ENCODE measurements at places on chromosomes 2 and 18.

DNA sequence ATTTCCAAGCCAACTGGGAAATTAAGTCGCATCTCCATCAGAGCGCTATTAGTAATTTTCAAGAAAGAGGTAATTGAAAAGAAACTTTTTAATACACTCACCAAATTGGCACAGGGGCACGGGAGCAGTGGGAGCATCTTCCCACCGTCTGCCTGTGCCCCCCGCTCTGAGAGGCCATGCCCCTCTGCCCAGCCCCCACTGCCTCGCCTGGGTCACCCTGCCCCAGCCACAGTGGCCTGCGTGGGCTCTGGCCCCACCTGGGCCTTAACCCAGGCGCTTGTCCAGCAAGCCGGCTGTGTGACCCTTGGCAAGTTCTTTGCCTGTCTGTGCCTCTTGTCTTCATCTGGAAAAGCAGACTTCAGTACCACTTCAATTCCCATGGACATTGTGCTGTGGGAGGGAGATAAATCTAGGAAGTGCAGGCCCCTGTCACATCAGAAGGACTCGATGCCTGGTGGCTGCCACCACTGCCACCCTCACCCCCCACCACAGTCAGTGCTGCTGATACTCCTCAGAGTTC lies 31.9 kb downstream of the GLI2 start:
- DNase-seq, result no peak

- DNase-seq, result no peak
These were observed 2.9 kb upstream of the TMSB10 start for GRCh38 chr2:84902526-84902925.

- no peak for DNase-seq
These were observed 43.8 kb downstream of the SLC4A3 start for GRCh38 chr2:219671279-219671678.

DNA sequence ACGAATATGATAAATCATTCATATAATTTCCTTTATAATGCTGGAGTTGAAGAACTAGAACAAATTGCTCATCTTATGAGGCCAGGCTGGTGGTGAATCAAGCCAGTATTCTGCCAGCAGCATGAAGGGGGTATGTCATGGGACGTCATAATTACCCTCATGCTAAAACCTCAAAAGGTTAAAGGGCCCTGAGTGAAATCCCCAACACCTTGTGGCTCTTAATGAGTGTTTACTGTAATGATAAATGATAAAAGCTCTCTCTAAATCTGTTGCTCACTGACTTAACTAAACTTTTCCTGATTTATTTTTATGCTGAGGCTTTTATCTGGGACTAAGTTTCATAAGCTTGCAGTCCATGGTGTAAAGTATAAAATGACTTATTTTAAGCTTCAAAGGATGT lies 18.3 kb upstream of the NEDD4L start:
- no peak for DNase-seq

GRCh38 chr18:3874581-3874980 lies 424.6 kb downstream of the TGIF1 start:
- no peak for DNase-seq

DNA sequence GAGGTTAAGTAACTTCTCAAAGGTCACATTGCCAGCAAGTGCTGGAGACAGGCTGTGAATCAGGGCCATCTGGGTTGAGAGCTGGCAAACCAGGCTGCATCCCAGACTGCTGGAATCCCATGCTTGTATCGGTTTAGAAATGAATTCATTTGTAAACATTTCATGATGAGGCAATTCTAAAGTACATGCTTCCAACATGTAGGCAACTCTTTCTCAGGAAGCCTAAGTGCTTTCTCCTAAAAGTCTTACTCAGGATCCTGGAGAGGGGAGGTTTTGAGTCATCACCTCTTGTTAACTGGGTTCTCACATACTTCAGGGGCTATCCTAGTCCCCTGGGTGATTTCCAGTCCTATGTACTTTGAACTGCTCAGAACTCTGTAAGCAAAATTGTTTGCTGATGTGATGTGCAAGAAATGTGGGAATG lies 416.5 kb downstream of the MEIS1 start:
- DNase-seq, result no peak

DNA sequence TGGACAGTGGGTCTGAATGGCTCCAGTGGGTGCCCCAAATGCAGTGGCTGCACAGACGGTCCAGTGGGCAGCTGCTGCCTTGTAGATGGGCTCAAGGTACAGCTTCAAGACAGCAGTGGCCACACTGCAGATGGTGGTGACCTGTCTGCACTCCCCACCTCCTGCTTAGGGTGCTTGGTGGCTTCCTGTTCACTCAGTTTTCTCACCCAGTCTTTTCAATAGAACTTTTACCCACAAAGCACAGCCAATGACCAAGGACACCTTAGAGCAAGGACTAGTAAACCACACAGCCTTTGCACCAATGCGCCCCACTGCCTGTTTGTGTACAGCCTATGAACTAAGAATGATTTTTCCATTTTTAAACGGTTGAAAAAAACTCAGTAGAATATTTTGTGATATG lies 34.9 kb downstream of the MEX3C start:
- no peak for DNase-seq

GRCh38 chr18:53526101-53526870 lies 698.2 kb downstream of the MBD2 start:
- DNase-seq, result no peak

DNA sequence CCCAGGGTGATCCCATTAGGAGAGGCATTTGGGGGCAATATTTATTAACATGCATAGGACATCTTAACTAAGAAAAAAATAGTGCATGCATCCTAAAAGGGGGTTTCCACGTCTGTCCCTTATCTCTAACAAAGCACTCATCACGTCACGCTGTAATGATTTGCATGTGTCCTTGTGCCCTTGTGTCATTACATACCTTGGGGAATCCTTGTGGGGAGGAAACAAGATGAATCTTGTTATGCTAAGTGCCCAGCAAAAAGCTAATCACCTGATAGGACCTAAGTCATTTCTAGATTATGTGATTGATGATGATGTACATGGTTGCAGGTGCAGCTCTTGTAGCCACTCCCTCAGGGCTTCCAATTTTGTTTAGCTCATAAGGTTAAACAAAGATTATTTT lies 250.9 kb downstream of the FBXO15 start:
- no peak for DNase-seq

- no peak for DNase-seq
These were observed 2102.3 kb upstream of the CELF4 start for GRCh38 chr18:39667905-39668304.

DNA sequence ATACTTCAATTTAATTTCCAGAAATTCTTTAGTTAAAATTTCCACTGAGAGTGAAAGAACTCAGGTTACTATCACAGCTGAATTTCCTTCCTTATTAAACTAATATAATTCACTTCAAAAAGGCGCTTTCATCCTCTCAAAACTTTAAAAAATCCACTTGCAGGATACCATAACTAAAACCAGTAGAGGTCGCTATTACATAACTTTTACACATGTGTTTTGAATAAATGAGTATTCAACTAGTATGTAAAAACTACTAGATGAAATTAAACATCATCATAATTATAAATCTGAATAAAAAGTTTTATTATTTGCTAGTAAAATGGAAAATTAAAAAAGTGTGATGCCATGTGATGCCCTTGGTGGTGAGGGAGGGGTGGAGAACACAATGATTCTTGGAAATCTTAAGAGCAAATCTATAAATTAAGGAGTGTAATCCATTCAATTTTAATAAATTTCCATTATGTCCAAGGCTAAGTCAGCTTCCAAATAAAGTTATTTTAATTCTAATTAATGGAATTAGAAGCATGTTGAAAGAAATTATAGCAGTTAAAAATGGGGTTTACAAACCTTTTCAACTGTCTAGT lies 61.4 kb downstream of the SOS1 start:
- no peak for DNase-seq

DNA sequence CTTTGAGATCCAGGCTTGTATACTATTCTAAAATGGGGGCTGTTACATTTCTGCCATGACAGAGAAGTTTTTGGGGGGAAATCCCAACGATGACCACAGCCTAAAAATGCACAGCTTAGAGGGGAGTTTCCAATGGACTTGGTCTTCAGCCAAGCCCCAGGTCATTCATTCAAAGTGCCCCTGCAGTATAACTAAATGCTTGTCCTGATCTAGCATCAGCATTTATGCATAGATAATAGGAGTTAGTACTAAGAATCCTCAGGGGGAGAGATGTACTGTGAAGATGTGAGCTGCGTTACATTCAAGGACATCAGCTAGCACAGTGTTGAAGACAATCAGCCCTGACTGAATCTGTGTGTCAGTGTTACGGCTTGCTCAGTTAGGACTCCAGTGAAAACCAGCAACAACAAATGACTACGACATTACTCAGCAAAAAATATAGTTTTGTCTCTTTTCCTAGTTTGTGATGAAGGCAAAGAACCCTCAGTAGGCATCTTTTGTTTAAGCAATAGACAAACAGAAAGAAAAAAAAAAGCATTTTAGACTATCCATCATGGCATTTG lies 160.9 kb downstream of the ZEB2 start:
- DNase-seq, result no peak

- DNase-seq, result no peak
These were observed 5.8 kb downstream of the DLX2 start for GRCh38 chr2:172096626-172097547.

DNA sequence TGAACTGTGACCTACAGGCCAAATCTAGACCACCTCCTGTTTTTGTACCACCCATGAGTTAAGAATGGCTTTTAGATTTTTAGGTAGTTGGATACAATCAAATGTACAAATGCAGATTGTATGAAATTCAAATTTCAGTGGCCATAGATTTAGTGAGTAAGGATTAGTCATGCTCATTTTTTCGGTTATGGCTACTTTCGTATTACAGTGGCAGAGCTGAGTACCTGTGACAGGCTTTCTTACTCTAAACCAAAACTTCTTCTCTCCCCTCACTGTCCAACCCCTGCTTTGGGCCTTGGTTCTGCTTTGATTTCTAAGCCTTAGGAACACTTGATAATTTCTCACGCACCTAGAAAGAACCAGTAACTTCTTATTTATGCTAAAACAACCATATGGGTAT lies 82.1 kb downstream of the CDC42EP3 start:
- no peak for DNase-seq

- DNase-seq, result no peak
These were observed 20.6 kb downstream of the DUSP11 start for GRCh38 chr2:73759285-73759764.

GRCh38 chr2:62578803-62579640 lies 73.0 kb upstream of the TMEM17 start:
- DNase-seq, result no peak

- peak; percentile 56 for DNase-seq
These were observed 856.4 kb downstream of the RNF144A start for GRCh38 chr2:7773362-7774360.

GRCh38 chr2:152594792-152595191 lies 122.5 kb downstream of the PRPF40A start:
- DNase-seq, result no peak

Data from T47D (cell line).